ENCODE measurements at places on chromosomes 12 and 14.

DNA sequence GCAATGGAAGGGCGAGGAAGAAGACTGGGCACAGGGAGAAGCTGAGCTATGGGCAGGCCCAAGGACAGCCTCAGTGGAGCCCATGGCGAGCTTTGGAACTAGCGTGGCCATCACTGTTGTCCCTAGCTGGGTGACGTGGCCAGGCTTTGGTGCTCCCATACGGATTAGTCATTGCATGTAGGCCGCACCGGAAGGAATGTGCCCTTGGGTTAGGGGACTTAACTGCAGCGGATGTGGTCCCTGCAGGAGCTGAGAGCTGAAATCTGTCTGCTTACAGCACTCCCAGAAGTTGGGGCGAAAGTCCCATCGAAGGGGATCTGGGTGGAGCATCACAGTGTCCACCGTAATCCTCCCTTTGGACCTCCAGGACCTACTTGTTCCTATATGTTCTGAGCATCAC, 133.7 kb downstream of the PAPOLA start:
- no peak for DNase-seq

DNA sequence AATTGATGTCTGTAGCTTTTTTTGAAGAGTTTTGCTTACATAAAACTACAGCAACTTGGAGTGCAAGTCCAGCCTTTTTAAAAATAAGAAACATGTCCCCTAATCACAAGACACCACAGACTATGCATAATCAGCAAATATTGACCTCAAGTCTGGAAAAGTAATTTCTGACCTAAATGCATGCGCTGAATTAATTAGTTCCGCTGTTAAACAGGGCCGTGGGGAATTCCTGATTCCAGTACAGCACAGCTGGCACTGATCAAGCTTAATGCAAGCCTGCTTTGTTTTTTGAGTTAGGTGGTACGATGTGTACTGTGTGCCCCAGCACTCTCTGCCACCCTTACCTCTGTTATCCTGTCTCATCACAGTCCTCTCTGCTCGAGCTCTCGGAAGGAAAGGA, 9.2 kb downstream of the MLH3 start:
- DNase-seq, result no peak

DNA sequence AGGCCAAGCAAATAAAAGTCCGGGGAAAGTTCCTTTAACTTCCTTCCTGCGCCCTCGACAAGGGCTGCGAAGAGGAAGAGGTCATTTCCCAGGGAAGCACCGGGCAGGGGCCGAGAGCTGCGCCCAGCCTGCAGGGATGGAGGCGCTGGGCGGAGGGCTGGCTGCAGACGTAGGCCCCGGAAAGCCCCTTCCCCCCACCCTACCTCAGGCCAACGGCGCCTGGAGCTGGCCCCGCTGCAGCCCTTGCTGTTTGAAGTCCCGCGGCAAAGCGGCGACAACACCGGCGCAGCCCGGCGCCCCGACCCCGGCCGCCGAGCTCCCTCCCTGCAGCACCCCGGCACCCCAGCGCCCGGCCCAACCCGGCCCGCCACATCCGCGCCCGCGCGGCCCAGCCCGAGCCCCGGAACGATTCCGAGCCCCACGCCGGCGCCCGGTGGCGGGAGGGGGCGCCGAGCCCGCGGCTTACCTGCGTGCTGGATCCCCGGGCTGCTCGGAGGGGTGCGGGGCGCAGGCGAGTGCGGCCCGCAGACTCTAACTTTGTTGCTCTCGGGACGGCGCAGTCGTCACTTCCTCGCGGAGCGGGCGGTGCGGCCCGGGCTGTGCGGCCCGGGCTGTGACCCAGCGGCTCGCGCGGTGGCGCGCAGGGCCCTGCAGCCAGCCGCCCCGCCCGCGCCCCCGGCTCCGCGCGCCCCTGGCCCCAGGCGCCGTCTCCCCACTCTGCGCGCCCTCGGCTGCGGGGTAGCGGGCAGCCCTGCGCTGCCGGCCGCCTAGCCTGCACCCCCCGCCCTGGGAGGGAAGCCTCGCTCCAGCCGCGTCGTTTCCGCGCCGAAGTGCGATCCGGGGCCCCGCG, 64.8 kb upstream of the PTGR2 start:
- DNase-seq, result peak; percentile 34

- no peak for DNase-seq
Observed at GRCh38 chr14:77185093-77185465, 3.5 kb downstream of the TMEM63C start.

DNA sequence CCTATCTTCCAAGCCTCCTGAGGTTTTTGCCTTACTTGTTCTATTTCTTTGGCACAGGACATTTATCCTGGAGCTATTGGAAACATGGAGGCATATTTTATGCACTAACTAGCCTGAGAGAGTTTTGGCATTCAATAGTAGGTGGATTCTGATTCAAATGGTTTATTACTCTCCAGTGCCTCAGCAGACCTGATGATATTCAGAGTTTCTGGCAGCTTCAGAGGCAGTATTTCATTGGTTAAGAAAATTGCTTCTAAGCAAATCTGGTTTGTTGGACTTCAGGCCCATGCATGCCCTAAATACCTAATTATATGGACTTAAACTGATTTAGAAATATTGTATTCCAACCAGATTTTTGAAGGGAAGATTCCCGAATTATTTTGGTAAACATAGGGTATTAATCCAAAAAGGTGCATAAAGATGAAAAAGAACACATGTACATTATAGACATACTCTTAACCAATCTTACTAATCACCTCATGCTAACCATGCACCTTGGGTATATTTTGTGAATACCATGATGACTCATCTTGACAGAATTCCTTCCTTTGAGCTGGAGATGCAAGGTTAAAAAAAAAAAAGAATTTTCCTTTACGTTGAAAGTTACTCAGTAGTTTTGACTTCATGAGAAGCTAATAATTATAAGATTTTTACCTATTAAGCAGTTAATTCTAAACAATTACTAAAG, 44.3 kb upstream of the KTN1 start:
- DNase-seq, result no peak

DNA sequence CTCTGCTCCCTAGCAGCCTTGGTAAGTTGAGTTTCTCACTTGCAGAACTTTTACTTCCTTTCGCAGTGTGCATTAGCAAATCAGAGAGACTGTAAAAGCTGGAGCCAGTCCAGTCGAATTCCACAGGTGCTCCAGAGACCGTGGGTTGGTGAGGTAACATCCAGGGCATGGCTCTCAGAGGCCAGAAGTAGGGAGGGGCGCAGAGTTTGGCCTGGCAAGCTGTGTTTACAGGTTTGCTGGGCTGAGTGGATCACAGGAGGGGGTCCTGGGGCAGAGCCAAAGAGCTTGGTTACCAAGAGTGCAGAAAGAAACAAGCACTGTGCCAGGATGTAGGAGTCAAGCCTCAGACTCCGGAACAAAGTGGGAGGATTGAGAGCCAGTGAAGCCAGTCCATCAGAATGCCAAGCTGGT, 10.2 kb upstream of the BHLHE41 start:
- no peak for DNase-seq

- no peak for DNase-seq
Observed at GRCh38 chr12:81084811-81085350, 7.0 kb downstream of the ACSS3 start.

GRCh38 chr14:74348241-74348734, at the start of gene VRTN:
VRTN (plus strand) TSS chr14:74348471; CDS start chr14:74356784, 8,313 bp downstream.
- DNase-seq, result no peak

- no peak for DNase-seq
Observed at GRCh38 chr14:62847168-62847567, 198.1 kb downstream of the KCNH5 start.

DNA sequence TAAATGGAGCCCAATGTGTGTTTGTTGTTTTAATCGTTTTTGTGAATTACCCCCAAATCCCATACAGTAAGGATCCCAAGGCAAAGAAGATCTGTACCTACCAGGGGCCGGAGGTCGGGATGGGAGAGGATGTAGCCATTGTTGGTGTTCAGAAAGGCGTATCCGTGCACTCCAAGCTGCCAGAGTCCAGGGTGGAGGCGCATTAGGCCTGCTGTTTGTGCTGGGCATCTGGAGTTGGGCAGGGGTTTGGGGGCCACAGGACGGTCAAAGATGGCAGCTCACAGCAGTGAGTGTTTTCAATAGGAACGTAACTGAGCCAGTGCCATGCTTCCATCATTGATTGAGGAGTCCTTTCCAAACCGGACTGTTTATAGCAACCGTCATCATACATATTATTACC, 40.2 kb downstream of the CACNA2D4 start:
- DNase-seq, result no peak

GRCh38 chr12:95624589-95624988, 73.3 kb upstream of the USP44 start:
- no peak for DNase-seq

DNA sequence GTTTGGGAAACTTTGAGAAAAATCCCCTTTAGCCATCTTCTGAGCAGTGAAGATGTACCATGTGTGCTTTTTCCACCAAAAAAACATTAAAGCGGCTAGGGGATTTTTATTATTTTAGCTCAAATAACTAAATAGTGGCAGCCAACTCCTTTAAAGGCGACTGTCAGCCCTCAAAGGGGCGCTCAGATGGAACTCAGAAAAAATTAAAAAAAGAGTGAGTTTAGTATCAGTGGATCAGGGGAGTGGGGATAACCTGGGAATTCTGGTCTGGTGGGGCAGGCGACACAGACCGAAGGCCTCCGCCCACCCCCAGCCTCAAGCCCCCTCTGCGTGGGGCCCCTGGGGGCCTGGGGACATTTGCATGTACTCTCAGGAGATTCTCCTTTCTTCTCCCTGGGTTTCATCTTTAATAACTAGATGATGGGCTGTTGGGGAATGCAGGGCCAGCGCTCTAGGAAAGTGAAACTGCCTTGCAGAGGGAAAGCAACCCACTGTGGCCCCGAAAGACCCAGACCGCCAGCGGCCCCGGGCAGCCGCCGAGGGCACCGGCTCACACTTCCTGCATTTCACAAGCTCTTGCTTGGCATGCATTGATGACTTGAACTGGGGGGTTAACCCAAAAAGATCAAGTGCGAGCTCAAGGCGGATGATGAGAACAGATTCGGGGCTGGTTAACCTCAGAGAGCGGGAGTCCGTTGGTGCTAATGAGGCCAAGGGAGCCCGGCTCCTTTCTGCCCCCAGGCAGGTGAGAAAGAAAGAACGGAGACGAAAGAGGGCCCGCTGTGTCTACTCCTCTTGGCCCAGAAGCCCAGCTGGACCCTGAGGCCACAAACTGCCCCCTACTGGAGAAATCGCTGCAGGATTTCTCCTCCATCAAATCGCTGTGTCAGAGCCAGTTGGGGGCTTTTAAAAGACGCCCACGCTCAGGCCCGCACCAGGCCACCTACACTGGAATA, 7.3 kb upstream of the BATF start:
- no peak for DNase-seq

GRCh38 chr12:55842681-55843429, at the start of gene MMP19:
MMP19 (minus strand) TSS chr12:55842936; CDS start chr12:55842830, 106 bp downstream.
- DNase-seq, result no peak

- no peak for DNase-seq
Observed at GRCh38 chr12:54134850-54135249, 53.9 kb downstream of the SMUG1 start.

GRCh38 chr12:130970908-130971233, 17.2 kb downstream of the ADGRD1 start:
- no peak for DNase-seq

- DNase-seq, result no peak
Observed at GRCh38 chr12:88638966-88639760, 58.9 kb upstream of the KITLG start.

GRCh38 chr12:117334855-117335587, 26.4 kb downstream of the NOS1 start:
- no peak for DNase-seq

GRCh38 chr12:16002880-16003279, 91.7 kb downstream of the DERA start:
- DNase-seq, result no peak

DNA sequence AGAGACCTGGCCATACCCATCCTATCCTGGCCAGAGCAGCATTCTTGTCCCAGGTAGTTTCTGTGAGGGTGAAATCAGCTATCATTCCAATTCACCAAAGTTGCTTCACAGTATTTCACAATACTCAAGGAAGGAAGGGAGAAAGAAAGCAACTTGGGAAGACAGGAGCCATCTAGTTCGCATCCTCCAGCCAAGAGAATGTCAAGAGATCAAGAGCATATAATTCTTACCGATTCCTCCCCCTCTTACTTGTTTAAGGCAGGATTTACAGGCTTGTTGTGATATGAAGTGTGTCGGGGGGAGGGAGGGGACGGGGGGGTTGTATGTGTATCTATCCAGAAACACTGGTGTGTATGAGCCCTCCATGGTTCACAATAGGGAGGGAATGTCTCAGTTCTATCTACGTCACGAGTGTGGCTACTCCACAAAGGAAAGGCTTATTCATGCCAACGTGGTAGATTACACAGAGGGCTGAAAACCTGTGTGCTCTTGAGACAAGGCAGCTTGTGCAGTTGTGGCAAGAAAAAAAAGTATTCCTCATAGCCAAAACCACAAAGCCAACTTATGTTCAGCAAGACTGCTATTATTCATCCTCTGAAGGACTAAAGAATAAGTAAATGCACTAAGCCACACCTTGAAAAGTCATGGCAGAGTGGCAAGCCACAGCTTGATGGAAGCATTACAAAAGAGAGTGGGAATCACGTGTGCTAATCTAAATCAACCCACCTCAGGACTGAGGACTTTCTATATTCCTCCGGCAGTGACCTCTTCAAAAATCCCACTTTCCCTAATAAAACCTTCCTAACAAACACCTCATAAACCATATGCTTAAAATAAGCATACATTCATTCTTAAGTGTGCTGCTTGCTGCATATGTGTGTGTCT, 35.0 kb downstream of the CORO1C start:
- peak; percentile 32 for DNase-seq

GRCh38 chr14:70857496-70857890, 48.2 kb upstream of the MAP3K9 start:
- DNase-seq, result no peak

DNA sequence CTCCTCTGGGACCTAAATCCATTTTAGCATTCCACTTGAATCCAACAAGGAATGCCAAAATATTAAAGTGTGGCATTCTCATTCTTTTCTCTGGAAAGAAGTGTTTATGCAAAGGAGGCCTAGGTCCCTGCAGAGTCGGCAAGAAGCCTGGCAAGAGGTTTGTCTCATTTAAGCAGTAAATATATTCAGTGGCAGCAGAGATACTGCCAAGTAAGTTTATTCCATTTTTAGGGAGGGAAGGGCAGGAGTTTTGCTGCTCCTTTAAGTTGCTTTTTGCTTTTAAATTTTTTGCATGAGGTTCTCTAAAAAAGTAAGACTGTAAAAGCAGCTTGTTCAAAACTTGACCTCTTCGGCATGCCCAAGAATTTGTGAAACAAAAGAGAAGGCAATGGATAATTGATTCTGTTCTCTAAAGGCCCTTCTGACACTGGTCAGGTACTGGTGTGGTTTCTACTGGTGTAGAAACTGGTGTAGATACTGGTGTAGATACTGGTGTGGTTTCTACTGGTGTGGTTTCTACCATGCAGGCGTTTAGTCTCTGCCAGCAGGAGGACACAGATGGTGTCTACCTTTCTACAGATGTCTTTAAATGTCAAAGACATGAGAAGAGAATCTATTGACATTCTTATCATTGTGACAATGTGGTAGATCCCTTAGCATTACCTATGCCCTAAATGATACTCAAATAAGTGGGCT, 107.3 kb downstream of the SAMD4A start:
- DNase-seq, result no peak

DNA sequence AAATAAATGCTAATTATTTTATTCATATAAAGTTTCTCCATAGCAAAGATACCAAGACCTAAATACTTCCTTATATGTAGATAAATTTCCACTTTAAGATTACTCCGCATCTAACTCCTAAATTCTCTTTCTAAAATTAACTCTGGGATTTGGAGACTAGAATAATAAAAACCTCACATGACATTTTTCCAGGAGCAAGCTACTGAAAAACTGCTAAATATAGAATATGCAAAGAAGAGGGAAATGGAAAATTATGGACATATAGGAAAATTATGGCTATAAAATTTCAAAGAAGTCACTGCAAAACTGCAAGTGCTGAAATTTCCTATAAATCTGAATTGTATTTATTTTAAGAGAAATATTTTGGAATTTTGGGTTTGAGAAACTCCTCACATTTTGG, 186.2 kb downstream of the DUSP6 start:
- DNase-seq, result no peak

- no peak for DNase-seq
Observed at GRCh38 chr12:52007158-52007921, 594 bp downstream of the TAMALIN start.

All from stimulated activated CD8-positive, alpha-beta memory T cell treated with anti-CD3 and anti-CD28 coated beads, Interleukin-15, amount 100 ng/mL, for 48 hours (primary cell).